ENCODE measurements at places on chromosomes 5 and 9.

DNA sequence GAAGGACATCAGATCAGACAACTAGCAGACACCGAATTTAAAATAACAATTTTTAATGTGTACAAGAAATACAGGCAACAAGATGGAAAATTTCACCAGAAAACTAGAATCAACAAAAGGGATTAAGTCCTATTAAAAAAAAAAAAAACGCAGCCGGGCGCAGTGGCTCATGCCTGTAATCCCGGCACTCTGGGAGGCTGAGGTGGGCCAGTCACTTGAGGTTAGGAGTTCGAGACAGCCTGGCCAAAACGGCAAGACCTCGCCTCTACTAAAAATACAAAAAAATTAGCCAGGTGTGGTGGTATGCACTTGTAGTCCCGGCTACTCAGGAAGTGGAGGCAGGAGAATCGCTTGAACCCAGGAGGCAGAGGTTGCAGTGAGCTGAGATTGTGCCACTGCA is 64.3 kb upstream of the UBAC1 start:
- DNase-seq, result no peak

DNA sequence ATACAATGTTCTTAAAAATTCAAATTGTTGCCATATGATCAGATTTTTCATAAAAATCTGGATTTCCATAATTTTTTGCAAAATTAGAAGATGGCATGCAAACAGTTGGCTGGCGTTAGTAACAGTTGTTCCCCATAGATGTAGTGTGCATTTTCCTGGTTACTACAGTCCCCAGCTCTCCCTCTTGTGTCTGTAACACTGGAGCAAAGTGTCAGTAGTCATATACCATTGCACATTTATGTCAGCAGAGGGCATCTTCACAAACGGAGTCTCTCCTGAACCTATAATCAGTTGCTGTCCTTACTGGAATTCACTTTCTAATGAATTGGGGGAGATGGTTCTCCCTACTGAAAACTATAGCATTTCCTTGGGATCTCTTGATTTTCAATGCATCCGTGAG is 44.7 kb upstream of the DMAC1 start:
- DNase-seq, result peak; percentile 17

DNA sequence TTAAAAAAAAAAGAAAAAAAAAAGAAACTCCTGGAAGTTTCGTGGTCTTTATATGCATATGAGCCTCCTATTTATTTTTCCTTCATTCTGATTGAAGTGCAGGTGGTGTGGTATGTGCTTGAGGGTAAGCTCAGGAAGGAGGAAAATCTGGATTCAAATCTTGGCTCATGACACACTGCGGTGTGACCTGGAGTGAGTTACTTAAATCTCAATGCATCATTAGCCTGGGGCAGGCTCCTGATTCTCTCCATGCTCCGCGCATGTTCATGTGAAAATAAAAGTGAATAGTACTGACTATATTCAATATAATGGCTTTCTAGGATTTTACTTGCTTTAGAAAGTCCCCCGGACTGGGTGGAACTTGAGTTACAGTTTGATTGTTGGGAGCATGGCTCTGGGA is 35.6 kb downstream of the PTTG1 start:
- DNase-seq, result no peak

- no peak for DNase-seq
Observed at GRCh38 chr9:93240891-93241334, 57.0 kb downstream of the WNK2 start.

GRCh38 chr9:87180841-87181240 is 233.5 kb upstream of the GAS1 start:
- peak; percentile 65 for DNase-seq
